ENCODE measurements at places on chromosomes 11 and 22.

- no peak for DNase-seq
These were observed 75.2 kb downstream of the LDLRAD3 start for GRCh38 chr11:36019005-36019596.

GRCh38 chr22:27094633-27095308 is 437.4 kb downstream of the MIAT start:
- peak; percentile 27 for DNase-seq

- DNase-seq: no peak
These were observed 91.8 kb downstream of the FAM76B start for GRCh38 chr11:95697614-95698408.

GRCh38 chr22:46031965-46032851 is 55.2 kb upstream of the WNT7B start:
- DNase-seq: peak; percentile 59

DNA sequence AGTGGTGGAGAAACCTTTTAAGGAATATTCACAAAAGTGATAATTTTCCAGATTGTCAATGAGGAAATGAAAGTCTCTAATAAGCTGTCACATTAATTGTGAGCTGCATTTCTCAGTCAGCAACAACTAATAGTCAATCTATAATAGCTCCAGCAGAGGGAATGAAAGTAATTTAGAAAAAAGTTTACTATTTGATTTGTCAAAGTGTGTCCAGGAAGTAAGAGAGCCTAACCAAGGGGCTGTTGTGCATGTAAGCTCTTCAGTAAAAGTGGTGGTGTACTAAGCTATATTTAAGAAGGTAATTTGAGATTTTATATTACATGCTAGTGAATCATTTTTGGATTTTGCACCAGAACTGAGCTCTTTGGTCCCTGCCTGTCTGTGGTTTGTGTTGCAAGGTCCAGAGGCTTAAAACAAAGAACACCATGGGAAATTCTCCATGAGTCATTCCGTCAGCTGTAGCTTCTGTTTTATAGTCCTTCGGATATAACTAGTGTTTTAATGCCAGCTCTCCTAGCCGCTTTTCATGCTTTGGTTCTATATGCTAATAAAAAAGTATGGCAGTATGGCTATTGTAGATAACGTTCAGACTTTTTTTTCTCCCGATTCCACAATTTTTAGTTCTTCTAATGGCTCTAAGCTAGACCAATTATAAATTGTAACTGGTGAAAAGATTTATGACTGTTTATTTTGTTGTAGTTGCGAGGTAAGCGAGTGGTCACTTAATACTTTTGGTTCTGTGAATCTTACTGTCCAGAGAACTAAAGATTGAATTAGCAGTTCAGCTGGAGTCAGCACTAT is 64.6 kb downstream of the ARHGEF12 start:
- no peak for DNase-seq

DNA sequence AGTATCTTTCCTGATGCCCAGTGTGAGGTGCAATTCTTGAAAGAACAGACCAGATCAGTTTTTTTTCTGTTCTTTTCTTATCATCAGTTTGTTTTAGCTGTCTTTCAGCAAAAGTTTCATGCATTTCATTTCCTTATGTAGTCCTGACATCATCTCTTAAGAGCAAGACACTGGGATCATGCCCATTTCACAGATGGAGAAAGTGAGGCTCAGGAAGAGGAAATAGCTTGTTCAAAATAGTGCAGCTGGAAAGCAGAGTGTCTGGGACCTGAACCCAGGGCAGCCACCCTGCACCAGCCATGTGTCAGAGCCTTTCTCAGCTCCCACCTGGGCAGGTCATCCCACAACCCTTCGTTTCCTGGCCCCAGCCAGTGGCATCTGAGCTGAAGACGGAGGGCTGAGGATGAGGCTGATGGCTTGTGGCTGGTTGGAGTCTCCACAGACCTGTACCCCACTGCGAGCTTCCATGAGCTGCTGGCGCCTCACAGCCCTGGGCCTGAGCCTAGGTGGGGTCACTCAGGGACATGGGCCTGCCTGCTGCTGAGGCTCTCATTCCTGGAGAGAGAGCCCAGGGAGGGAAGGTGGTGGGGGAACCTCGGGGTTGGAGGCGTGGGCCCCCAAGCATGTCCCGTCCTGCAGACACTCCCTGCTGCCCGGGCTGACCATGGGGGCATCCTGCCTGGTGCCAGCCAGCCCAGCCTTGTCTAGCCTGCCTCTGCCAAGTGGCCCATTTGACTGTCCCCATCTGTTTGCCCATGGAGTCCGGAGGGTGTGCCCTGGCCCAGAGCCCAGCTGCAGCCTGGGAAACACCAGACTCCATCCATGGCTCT is 61.8 kb downstream of the SMIM38 start:
- peak; percentile 38 for DNase-seq

GRCh38 chr11:35178067-35178805 is 39.3 kb downstream of the CD44 start:
- DNase-seq: no peak

GRCh38 chr11:31818874-31819331 is 7.8 kb upstream of the PAX6 start:
- DNase-seq: peak; percentile 70

- no peak for DNase-seq
These were observed 381.9 kb downstream of the CADM1 start for GRCh38 chr11:115122274-115122673.

DNA sequence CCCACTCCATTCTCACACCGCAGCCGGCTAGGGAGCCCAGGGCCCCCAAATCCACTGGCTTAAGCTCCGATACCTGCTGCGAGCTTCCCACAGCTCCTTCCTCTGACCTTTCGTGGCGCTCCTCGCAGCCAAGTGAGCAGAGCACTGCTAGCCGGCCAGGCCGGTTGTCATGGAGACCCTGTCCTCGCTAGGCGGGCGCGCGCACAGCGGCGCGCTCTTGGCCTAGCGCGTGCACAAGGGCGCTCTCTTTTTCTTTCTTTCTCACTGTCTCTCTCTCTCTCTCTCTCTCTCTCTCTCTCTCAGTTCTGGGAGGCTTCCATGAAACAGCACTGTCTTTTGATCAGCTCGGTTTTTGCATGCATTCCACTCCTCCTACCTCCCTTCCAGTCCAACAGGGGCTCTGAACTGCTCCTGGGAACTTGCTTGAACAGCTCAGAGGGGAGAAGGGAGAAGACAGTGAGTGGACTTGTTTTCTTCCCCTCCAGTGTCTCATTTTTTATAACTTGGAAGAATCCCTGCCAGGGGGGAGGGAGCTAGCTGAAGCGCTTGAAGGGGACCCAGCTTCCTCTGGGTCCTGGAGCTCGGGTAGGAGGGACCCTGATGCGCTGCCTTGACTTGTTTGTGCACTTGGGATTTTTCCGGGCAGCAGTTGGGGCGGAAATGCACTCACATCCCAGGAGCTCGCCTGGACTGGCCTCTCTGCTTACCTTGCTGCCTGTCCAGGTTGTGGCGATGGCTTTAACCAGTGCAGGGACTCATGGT is 100.3 kb upstream of the AKIP1 start:
- DNase-seq: peak; percentile 92

GRCh38 chr22:39267974-39268373 is 23.2 kb upstream of the PDGFB start:
- DNase-seq: no peak

DNA sequence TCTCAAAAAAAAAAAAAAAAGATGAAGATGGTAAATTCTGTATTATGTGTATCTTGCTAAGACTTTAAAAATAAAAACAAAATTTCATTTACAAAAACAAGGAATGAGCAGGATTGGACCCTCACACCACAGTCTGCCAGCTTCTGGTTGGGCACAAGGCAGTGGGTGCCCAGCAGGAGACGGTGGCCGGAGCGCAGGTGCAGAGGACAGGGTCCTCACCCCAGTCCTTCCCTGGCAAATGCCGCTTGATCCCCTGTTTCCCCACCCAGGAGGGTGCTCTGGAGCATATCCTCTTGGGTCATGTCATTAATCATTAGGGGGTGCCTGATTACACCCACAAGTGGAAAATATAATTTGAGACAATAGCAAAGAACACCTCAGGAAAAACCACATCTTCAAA is 31.2 kb downstream of the SHANK2 start:
- peak; percentile 7 for DNase-seq

DNA sequence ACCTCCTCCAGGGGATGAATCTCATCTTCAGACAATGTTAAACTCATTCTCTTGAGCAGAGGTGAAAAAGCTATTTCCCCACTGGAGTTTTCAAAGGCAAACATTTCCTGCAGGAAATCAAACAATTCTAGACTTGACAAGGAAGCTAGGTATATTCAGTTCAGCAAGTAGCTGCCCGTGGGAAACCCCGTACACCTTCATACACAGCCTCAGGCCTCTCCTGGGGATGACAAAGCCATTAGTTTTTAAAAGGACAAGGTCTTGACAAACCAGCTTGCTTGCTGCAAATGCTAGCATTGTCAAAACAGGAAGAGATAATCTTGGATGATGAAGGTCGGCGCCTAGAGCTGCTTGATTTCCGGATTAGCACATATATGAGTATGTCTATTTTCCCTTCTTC is 1630.8 kb upstream of the TENM4 start:
- DNase-seq: no peak

- peak; percentile 96 for DNase-seq
These were observed 23.2 kb downstream of the CAPN1 start for GRCh38 chr11:65204646-65205601.

GRCh38 chr11:64316672-64317324 is 561 bp downstream of the TRMT112 start:
- peak; percentile 82 for DNase-seq

DNA sequence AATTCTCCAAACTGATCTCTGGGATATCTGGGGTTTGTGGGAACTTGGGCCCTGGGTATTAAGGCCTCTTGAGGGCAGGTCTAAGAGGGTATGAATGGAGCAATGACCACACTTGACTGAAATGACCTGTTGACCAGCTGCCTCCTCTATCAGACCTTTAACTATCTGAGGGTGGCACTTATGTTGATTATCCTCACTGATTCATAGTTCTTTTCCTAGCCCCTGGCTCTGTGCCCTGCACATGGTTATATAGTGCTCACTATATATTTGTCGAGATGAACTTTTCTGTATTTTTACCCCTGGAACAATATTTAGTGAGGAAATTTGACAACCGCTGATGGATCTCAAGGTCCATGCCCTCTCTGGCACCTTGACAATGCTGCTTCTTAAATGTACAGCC is 305.5 kb upstream of the PLET1 start:
- DNase-seq: no peak

- peak; percentile 50 for DNase-seq
These were observed 194.4 kb upstream of the PGR start for GRCh38 chr11:101323997-101324396.

- no peak for DNase-seq
These were observed 4.9 kb upstream of the CCDC34 start for GRCh38 chr11:27367881-27368280.

DNA sequence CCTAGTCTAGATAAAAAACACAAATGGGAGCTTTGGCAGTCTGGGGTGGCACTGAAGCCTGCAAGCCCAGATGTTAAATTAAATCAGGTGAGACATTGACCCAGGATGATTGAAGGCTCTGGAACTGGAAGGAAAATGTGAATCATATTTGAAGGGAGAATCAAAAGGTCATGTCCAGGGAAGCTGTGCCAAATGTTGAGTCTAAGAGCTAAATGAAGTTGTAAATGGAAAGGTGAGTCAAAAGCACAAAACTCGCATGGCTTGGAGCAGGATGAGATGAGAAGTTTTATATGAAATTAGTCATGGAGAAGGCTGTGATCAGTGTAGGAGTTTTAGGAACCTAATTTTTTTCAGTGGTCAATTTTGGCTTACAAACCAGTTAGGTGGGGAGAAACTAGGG is 301.1 kb downstream of the BLID start:
- no peak for DNase-seq

DNA sequence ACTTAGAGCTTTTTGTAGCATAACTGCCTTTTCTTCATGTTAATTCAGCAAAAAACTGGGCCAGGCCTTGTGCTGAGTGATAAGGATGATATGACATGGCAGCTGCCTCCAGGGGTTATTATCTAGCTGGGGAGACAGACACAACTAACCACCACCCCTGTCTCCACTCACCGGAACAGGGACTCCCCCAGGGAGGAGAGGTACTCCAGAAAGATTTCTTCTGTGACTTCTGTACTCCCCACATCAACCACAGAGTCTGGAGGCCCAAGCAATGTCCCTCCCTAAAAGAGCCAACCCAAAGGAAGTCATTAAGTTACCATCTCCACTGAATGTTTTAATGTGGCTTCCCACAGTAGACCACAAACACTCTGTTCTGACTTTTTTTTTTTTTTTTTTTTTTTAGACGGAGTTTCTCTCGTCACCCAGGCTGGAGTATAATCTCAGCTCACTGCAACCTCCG is 14.3 kb upstream of the PMM1 start:
- DNase-seq: no peak

DNA sequence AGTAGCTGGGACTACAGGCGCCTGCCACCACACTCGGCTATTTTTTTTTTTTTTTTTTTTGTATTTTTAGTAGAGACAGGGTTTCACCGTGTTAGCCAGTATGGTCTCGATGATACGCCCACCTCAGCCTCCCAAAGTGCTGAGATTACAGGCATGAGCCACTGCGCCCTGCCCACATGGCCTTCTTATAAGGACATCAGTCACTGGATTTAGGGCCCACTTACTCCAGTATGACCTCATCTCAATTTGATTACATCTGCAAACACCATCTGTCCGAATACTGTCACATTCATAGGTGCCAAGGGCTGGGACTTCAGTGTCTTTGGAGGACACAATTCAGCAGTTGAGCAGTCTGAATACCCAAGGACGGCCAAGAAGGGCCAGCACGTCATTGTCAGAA is 8.2 kb upstream of the PRR5 start:
- no peak for DNase-seq

DNA sequence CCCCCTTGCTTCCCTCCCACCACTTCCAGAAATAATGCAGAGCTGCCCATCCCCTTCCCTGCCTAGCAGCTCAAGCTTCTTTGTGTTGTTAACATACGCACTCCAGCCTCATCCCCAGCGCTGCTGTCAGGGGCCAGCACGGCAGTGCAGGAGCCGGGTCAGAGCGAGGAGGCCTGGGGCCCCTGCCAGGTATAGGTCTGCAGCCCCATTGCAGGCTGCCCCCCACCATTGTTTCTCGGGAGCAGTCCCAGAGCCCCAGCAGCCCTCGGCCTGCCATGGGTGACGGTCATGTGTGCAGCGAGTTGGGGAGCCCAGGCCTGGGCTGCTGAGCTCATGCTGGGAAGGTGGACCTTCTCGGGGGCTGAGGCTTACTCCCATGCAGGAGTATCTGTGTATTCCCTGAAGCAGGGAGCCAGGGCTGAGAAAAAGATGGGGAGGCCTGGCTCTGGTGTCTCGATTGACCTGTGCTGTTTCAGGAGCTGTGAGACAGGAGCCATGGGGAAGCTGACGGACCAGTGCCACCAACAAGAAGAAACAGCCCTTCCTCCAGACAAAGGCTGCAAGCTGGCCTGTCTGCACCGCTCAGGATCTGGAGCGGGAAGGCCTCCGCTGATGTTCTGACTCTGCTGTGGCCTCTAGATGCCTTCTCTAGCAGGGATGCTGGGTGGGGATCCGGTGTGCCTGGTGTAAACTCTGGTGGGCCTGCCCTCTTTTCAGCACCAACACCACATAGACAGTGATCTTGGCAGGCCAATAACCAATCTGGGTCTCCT is 220.5 kb upstream of the B3GAT1 start:
- DNase-seq: peak; percentile 46

GRCh38 chr11:57567515-57568329 is at the start of gene UBE2L6:
UBE2L6 (minus strand) TSS chr11:57567672; CDS start chr11:57567611, 61 bp downstream.
- DNase-seq: peak; percentile 80

- no peak for DNase-seq
These were observed 1077.3 kb downstream of the NTM start for GRCh38 chr11:132447761-132448160.

GRCh38 chr11:134572741-134573675 is 161.0 kb upstream of the B3GAT1 start:
- DNase-seq: peak; percentile 33

GRCh38 chr22:41354979-41355378 is 26.8 kb upstream of the TEF start:
- no peak for DNase-seq

GRCh38 chr11:115911613-115912346 is 407.6 kb upstream of the CADM1 start:
- DNase-seq: no peak

- peak; percentile 72 for DNase-seq
These were observed 2.0 kb upstream of the MAPK11 start for GRCh38 chr22:50272044-50272802.
